NCI-H2227 treated with DMSO at 0.1 percent for 48 hours (cell line): ENCODE measurements at places on chromosomes 2 and 18.

- no peak for DNase-seq
Measured at GRCh38 chr18:48037481-48038271, 107.2 kb upstream of the SMAD2 start.

DNA sequence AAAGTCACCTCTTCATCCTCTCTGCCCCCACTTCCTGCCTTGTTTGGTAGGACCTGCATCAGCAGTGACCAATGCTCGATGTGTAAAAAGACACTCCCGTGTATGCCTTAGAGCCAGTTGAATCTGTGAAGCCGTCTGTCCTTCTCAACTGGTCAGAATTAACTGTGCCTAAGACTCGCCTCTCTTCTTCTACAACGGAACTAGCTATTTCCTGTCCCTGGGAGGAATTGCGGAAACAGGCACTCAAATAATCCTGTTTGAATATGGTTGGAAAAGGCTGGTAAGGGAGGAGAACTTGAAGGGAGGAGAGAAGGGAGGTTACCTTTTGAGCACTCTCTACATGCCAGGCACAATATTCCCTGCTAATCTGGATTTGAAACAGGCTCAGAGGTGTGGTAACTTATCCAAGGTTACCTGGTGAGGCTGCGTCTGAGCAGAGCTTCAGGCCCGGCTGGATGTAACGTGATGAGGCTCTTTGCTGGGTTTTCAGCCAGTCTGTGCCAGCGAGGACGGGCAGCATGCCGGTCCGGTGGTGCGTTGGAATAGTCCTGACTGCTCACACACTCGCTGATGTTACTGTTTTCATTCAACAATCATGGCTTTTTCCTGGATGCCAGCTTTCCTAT, 127.0 kb downstream of the FAM168B start:
- DNase-seq, result no peak

DNA sequence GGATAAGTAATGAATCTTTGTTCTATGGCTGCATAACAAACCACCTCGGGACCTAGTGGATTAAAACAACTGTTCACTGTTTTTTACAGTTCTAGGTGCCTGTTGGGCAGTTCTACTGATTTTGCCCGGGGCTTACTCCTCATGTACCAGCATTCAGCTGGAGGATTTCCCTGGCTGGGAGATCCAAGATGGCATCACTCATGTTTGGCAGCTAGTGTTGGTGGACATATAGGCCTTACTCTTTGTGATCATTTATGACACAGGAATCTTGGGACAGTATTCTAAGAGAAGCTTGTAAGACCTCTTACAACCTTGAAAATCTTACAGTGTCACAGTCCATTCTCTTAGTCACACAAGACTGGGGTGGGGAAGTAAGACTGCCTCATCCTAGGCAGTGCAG, 4.6 kb downstream of the MARCHF7 start:
- no peak for DNase-seq

DNA sequence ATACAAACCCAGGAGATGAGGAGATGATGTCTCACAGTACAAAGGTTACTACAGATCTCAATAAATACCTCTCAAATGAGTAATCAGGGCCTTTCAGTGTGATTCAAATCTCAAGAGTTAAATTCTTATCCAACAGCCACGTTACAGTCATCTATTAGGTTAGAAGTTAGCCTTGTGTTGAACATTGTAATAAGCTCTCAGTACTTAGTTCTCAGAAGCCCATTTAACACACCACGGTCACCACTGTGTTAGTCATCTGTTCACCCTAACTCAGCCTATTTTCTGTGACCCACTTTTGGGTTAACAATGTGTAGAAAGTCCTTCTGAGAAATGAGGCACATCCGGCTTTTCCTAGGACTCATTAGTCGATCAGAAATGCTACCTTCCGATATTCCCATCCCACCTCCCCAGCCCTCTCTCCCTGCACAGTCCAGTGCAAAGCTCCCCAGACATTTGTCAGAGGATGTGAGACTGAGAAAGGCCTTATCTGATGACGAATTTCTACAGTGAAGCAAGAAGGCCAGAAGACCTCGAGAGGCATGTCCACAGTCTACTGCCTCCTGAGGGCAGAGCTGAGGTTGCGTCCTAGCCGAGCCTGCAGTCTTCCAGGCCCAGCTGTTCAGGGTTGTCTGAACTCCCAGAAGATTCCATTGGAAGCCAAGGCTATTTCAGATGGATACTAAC, 92.6 kb downstream of the ACTR2 start:
- DNase-seq, result no peak

DNA sequence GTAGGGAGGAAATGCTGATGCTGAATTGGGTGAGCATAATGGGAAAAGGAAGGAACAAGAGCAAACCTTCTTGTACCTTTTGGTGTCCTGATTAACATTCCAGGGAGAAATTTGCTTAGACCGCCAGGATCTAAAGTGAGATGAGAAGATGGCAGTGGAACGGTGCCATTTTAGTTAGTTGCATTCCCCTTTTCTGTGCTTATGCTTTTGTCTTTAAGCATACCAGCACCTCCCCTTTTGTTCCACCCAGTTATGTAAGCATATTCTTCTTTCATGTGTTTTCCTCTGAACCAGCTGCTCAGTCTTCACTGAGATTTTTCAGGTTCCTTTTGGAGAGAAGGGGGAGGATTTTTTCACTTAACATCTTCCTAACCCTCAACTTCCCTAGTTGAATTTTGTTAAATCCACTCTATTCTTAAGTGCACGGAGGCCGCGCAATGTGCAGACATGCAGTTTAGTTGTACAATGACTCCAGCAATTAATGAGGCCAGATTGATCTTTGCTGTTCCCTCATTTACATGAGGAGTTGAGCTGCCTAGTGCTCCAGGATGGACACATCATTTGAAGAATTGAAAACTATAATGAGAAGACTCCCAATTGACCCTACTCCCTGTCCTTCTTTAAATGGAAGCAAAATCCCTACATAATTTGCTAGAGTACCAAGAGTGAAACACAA, 73.9 kb downstream of the MAP4K4 start:
- no peak for DNase-seq

DNA sequence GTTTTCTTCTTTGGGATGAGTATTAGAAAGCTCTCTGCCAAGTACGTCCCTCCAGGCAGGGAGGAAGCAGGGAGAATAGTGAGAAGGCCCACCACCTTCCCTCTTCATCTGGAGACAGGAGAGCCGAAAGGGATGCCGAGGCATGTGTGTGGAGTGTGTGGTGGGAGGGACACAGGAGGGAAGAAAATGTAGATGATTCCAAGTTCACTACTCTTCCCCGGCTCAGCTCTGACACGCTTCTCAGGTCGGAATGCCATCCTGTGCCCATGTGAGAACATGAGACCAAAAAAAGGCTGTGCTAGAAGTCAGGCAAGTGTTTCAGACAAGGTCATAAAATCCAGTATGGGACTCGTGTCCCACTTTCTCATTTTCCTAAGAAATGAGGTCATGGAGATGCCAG, 47.4 kb downstream of the GYPC start:
- no peak for DNase-seq

- DNase-seq, result no peak
Measured at GRCh38 chr18:74060579-74060978, 87.1 kb downstream of the FBXO15 start.

- DNase-seq, result no peak
Measured at GRCh38 chr2:60551240-60552077, 2.0 kb downstream of the BCL11A start.

DNA sequence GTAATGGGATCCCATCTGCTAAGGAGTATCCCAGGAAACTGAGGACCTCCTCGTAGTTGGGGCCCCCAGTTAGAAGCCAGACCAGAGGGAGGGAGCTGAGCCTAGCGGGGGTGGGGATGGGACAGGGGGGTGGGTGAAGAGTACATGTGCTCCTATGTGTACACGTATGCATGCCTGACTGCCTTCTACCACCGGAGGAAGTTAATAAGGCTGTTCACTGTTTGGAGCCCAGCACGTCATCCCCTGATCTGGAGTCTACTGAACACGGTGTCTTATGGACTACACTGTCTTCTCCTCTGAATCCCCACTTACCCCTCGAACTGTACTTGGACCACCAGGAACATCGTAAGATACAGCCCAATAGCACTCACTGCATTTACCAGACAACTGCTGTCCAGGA, 68.5 kb downstream of the SFXN5 start:
- DNase-seq, result no peak

GRCh38 chr2:239241431-239241960, 159.3 kb downstream of the HDAC4 start:
- DNase-seq, result no peak

DNA sequence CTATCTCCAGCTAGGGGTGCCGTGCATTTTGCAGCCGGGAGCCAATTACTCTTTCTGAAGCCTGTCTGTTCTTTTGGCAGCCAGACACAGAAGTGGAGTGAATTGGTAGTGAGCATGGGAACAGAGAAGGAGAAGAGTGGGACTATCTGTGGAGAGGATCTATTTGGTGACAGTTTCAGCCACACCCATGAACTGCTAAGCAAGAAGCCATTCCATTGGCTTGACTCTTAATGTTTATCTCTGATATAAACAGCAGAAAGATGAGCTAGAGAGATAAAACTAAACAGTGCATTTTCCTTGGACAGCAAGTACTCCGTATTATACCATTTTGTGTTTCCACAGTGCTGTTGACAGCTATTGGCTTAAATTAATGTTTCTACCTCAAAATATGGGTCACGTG, 259.6 kb upstream of the THUMPD2 start:
- no peak for DNase-seq

GRCh38 chr2:27989149-27989548, 98.6 kb downstream of the BABAM2 start:
- DNase-seq, result no peak

GRCh38 chr2:67322353-67323001, 74.7 kb upstream of the ETAA1 start:
- DNase-seq, result peak; percentile 52

DNA sequence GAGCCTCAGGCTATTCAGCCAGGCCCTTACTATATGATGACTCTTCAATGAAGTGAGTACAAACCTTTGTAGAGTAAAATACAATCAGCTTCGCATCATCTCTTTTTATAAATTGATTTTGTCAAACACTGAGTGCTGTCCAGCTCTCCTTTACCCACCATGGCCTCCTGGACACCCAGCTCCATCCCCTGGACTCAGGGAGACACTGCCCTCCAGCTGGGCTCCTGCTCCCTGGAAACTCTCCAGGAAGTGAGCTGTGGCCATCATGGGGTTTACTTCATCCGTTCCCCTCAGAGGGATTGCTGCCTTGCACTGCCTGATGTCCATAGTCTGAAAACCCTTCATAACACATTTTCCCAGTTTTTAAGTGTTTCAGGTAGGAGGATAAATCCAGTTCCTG, 82.5 kb upstream of the XIRP2 start:
- DNase-seq, result no peak

- no peak for DNase-seq
Measured at GRCh38 chr2:152042636-152043615, 55.9 kb downstream of the CACNB4 start.

GRCh38 chr18:71027531-71027930, 738.7 kb downstream of the SOCS6 start:
- no peak for DNase-seq

GRCh38 chr2:72914589-72915319, 2.6 kb upstream of the EMX1 start:
- no peak for DNase-seq

DNA sequence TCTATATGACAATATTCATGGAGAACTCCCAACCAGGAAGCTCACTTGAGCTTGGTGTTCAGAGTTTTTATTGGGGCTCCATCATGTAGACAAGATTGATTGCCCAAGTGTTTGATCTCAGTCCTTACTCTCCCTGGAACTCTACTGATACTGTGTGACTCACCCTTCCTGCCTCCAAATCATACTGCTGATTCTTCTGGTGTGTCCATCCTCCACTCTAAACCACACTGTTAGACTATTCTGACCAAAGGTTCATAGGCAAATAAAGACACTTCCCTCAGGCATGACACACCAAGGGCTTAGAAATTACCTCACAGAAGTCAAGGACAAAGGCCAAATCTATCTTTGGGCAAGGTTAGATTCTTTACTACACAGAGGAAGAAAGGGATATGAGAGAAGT, 107.9 kb upstream of the CDH20 start:
- no peak for DNase-seq

GRCh38 chr2:130186391-130186790, 4.3 kb downstream of the MZT2B start:
- DNase-seq, result no peak

- DNase-seq, result no peak
Measured at GRCh38 chr2:174577967-174578589, 19.5 kb downstream of the WIPF1 start.

GRCh38 chr18:13431886-13432285, 213.3 kb downstream of the LDLRAD4 start:
- no peak for DNase-seq

- no peak for DNase-seq
Measured at GRCh38 chr2:167678158-167678557, 569.2 kb downstream of the STK39 start.

DNA sequence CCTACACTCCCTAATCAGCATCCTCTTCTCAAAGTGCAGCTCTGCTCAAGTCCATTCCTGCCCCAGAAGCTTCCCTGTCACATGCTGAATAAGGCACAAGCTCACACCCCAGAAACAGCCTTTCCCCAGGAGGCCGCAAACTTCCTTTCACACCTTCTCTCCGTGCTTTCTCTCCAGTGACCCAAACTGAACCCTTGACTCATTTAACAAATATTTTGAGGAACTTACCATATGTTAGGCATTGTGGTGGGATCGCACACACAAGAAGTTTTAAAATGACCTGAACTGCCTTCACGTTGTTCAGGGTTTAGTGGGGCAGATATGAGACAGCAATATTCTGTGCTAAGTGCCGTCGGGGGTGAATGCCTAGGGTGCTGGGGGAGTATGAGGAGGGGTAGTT, 161.3 kb downstream of the INSIG2 start:
- no peak for DNase-seq

GRCh38 chr18:21672521-21673267, 31.9 kb downstream of the ABHD3 start:
- DNase-seq, result no peak

- DNase-seq, result no peak
Measured at GRCh38 chr2:39664888-39665591, 677 bp upstream of the TMEM178A start.

- no peak for DNase-seq
Measured at GRCh38 chr2:219452361-219453317, 18.0 kb downstream of the SPEG start.

- no peak for DNase-seq
Measured at GRCh38 chr2:178238154-178238521, 43.8 kb downstream of the OSBPL6 start.

DNA sequence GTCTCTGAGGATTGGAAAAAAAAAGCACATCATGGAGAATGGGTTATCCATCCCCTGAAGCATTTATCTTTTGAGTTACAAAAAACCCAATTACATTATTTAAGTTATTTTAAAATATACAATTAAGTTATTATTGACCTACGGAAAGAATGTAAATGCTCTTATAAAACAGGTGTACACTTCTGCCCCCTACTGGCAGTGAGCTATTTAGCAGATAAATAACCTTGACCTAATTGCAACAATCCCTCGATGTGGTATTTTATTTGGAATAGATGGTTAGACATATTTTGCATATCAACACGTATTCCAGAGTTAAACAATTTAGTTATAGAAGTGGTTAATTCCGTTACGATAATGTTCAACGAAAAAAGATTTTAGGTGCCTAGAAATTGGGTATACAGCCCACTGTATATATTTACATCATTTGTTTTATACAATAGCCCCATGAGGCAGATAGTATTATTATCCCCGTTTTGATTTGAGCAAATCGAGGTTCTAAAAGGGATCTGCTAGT, 9.1 kb upstream of the DAW1 start:
- DNase-seq, result no peak
